ENCODE measurements at places on chromosomes 11 and 22.

- no peak for DNase-seq
These were observed 90.6 kb upstream of the TIMP3 start for GRCh38 chr22:32710896-32711295.

GRCh38 chr11:75100314-75100713 lies 3.6 kb upstream of the OR2AT4 start:
- DNase-seq: no peak

DNA sequence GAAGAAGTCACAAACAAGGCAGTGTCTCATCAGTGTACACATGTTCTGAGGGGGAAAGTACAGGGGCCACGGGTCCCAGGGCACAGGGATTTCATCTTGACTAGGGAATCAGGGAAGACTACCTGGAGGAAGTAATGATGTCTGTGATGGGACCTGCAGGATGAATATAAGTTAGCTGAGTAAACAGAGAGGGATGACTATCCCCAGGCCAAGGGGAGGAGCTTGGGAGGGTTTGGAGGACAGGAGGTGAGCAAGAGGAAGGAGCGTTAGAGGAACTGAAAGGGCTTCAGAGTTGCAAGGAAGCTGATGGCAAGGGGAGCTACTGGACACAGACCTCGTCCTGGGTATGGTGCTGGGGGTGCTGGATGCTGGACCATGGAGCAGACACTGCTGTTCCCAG lies 56.4 kb downstream of the TRAF6 start:
- no peak for DNase-seq

GRCh38 chr11:15707971-15708370 lies 593.2 kb downstream of the INSC start:
- no peak for DNase-seq

DNA sequence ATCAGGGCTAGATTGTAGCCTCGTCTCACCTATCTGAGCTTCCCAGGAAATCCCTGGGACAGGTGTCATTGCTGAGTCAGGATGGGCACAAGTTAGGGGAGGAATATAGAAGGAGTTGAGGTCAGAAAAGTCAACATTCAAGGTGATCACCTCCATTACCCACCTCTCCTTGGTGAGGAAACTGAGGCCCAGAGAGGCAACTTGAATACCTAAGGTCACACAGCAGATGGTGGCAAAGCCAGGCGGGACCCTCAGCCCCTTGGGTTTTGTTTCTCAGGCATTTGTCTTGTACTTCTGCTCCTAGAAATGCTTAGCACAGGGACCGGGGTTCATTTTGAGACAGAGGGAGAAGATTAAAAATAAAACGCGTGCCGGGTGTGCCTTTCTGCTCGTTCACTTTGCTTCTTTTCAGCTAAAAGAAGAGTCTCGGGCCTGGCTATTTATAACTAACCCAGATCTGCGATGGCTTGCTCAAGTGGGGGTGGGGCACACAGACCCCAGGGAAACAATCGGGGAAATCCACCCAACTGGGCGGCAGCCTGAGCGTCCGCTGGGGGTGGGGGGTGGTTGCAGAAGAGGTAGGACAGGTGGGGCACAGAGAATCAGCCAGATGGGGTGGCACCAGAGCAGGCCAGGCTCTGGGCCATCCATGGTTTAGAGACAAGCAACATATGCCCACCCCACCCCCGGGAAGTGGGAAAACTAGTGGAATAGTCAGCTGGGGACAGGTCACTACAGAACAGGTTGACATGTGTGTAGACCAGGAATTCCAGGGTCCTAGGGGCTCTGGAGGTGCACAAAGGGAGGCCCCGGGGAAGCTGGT lies 3.9 kb upstream of the GNAZ start:
- no peak for DNase-seq

DNA sequence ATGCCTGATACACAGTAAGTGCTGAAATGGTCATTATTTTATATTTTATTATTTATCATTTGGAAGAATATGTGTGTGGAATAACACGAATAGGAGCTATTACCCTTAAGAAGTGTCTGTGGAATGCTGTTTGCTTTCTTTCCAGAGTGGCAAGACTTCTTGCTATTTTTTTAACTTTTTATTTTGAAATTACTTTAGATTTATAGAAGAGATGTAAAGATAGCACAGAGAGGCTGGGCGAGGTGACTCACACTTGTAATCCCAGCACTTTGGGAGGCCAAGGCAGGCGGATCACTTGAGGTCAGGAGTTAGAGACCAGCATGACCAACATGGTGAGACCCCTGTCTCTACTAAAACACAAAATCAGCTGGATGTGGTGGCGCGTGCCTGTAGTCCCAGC lies 58.9 kb upstream of the PAX6 start:
- DNase-seq: no peak

Measured in CD4-positive, alpha-beta T cell treated with Interleukin-6 at 100 ng/mL for 8 hours (primary cell).